Stimulated activated CD4-positive, alpha-beta T cell treated with anti-CD3 and anti-CD28 coated beads, Interleukin-4, amount 100 ng/mL, for 1 hour (primary cell): ENCODE measurements at places on chromosomes 5 and 9.

DNA sequence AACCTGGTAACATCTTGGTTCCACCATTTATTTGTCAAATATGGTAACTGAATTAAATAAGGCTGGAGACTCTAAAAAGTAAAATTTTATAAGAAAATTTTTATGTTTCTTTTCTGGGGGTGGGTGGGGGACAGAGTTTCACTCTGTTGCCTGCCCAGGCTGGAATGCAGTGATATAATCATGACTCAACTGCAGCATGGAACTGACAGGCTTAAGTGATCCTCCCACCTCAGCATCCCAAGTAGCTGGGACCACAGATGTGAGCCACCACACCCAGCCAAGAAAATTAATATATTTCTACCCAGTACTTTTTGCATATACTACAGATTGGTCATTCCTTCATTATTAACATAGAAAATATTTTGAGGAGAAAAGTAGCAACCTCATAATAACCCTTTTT is 216.9 kb downstream of the DEPDC1B start:
- DNase-seq, result no peak

GRCh38 chr9:134061688-134062371 is 6.0 kb downstream of the BRD3 start:
- no peak for DNase-seq

GRCh38 chr5:178149199-178149932 is 4.3 kb downstream of the NHP2 start:
- no peak for DNase-seq

- no peak for DNase-seq
Measured at GRCh38 chr9:72445306-72445995, 76.0 kb upstream of the TMC1 start.

DNA sequence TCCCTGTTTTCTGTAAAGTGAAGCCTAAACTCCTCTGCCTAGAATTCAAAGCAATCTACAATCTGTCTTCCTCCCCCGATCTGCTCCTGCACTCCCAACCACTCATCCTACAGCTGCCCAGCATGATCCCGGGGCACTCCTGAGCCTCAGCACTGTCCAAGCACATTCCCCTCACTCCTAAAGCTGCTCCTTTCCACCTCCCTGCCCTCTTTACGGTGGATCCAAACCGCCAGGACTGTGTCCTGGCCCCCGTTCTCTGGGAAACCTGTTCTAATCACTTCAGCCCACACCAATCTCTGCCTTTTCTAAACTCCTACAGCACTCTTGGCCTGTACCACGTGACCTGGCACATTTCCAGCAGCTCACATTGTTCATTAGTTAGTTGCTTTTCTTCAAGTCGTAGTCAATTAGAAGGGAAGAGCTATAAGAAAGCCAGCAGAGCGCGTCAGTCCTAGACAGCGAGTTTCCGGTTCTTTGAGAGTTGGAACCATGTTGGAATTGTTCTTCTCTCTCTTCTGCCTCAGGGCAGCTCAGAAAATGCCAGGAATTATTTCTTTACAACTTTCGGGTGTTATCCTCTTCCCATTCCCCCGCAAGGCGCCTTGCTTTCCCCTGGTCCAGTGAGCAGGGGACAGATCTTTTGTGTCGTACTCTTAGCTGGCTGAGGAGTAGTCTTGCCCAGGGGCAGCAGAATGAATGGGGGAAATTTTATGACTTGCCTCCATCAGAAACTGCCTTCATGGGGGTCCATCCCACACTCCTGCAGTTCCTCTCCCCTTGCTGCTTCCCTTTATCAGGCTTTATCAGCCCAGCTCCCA is 60.7 kb downstream of the NRG2 start:
- DNase-seq, result no peak

GRCh38 chr5:145230781-145231180 is 604.4 kb downstream of the PRELID2 start:
- DNase-seq, result no peak

- no peak for DNase-seq
Measured at GRCh38 chr5:138755084-138755748, 2.0 kb downstream of the CTNNA1 start.

GRCh38 chr9:91086657-91087461 is 274.9 kb downstream of the AUH start:
- DNase-seq, result no peak

DNA sequence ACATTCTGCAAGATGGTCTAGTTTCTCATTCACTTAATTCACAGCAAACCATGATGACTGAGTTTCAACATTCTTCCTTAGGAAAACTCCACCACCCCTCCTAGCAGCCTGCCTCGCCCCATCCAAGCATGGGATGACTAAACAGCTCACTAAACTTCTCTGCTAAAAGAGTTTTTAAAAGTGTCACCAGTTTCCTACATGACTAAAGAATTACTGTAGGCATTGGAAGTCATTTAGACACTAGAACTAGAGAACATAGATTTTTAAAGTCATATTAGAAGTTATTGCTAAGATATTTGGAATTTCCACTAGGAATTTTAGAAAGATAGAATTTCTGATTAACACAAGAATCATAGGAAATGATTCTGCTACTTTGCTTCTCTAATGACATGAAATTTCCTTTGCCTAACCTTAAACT is 5.5 kb upstream of the ESM1 start:
- no peak for DNase-seq

DNA sequence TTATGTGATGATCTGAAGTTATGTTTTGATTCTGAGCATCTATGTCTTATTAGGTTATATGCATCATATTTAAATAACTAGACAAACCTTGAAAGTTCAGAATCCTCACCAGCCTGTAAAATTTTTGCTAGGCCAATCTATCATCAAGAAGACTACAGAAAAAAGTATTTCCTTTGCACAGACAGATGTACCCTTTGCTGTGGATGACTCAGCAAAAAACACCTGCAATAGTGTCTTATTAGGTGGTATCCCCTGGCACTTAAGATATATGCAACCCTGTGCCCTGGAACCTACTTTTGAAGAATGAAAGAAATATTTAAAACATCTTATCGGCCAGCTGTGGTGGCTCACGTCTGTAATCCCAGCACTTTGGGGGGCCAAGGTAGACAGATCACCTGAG is 130.6 kb downstream of the SLF1 start:
- no peak for DNase-seq

- no peak for DNase-seq
Measured at GRCh38 chr5:113267361-113267900, 167.4 kb downstream of the TSSK1B start.

- peak; percentile 71 for DNase-seq
Measured at GRCh38 chr5:151078490-151079262, 2.2 kb downstream of the TNIP1 start.

DNA sequence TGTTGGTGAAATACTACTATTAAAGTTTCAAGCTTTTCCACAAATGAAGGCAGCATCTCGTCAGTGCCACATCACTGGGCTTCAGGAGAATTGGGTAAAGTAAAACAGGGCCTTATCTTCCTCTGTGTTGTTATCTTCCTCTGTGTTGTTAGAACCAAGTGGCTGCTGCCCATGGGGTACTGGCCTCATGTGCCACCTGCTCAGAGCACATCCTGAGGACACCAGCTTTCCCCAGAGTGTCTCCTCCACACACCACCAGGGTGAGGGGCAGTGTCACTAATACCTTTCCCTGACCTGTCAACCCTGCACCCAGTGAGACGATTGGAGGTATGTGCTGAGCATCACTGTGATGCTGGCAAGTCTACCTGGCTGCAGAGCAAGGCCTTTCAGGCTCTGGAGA is 499.9 kb downstream of the SEMA5A start:
- DNase-seq, result no peak

- no peak for DNase-seq
Measured at GRCh38 chr9:116589392-116590354, 97.4 kb upstream of the TRIM32 start.

DNA sequence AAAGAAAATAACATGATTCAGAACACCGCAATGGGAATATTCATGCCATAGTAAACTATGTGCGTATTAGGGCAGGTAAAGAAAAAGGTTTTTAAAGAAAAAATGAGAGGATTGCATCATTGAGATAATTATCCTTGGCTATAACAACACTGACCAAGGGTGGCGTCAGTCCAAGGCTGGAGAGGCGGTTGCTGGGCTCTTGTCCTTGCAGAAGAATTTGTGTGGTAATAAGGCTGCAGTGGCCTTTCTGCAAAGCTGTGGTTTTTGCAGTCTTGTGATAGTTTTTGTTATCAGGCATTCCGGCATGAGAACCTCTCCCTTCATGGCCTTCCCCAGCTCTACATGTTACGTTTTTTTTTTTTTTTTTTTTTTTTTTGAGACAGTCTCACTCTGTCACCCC is 14.0 kb downstream of the BOD1 start:
- DNase-seq, result no peak

DNA sequence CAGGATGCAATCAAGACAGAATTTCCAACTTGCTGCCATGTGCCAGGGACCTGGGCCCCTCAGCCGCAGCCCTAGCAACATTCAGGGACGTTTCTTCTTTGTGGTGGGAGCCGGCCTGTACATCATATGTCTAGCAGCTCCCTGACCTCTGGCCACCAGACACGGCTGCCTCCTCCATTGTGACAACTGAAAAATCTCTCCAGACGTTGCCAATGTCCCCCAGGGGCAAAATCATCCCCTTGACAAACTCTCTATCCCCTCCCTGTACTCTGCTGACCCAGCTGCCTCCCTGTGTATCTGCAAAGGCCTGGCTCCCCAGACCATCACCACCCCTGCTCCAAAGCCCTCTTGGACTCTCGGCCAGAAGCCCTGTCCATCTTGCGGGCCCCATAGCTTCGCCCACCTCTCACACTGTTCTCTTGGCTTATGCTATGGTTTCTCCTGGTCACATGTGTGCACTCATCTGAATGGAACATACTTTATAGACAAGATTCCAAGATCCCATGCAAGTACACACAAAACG is 40.8 kb downstream of the BICD2 start:
- DNase-seq, result no peak

DNA sequence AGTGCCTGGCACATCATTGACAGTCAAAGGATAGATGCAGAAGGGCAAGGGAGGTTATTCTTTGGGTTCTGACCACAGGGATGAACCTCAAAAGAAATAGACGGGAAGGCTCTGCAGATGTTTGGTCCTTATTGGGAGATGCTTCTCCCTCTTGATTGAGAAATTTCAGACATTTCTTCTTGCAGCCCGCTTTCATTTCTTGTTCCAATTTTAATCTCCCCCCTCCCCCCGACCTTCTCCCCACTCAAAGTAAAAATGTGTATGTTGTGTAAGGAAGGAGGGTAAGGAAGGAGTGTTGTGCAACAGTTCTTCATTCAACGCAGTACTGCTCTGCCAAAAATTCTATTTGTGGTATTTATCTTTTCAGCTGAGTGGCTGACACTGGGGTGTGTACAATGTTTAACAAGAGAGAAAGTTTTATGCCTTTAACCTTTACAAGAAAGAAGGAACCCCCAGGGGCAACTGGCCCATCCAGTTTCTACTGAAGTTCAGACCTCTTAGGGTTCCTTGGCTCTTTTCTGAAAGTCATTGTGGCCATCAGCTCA is 46.3 kb upstream of the TNFSF15 start:
- DNase-seq, result no peak

- no peak for DNase-seq
Measured at GRCh38 chr5:177312649-177313181, 1.0 kb upstream of the MXD3 start.

DNA sequence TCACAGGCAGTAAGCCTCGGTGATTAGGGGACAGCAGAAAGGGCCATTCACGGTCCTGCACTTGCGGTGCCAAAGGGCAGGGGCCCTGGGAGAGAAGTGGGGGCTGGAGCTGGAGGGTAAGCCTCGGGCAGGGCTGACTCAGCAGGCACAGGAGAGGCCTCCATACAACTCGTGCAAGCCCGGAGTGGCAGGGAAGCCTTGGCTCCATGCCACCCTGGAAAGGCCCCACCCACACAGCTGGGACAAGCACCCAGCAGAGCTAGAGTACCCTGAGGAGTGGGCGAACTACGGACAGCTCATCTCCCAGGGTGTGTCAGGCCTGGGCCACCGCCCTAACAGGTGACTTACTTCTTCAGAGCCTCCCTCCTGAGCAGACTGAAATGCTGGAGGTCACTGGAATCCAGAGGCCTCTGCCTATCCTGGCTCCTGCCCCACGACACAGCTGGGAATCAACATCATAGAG is 5.6 kb upstream of the CAMK2A start:
- DNase-seq, result no peak

DNA sequence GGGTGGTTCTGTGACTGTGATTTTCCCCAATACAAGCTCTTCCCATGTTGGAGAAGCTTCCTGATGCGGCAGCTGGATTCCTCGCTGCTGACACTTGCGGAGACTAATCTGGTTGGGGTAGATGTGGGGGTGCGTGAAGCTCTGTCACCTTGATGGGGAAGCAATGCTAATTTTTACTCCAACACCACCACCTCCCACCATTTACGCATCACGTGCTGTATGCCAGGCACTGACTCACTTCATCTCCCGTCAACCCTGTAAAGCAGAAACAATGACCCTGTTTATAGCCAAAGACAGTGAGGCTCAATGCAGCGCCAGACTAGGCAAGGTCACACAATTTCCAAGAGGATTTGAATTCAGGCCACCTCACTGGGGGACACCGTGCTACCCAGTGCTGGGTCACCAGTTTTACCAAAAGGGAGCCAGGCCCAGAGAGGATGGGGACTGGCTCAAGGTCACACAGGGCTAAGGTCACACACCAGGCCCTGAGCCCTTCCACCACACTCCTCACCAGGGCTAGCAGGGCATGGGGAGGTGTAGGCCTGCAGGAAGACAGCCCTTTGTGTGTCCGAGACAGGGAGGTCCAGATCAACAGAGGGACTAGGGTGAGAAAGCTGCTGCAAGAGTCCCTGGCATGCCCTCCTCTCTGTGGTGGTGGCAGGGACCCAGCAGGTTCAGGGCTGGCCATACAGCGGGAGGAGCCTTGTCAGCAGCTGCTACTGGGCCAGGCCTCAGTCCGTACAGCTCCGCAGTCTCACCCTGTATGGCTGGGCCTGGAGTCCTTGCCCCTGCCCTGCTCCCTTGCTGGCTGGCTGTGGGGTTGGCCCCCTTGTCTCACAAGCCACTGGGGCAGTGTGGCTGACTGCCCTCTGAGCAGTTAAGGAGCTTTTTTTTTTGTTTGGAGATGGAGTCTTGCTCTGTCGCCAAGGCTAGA is 3.3 kb downstream of the STKLD1 start:
- no peak for DNase-seq

DNA sequence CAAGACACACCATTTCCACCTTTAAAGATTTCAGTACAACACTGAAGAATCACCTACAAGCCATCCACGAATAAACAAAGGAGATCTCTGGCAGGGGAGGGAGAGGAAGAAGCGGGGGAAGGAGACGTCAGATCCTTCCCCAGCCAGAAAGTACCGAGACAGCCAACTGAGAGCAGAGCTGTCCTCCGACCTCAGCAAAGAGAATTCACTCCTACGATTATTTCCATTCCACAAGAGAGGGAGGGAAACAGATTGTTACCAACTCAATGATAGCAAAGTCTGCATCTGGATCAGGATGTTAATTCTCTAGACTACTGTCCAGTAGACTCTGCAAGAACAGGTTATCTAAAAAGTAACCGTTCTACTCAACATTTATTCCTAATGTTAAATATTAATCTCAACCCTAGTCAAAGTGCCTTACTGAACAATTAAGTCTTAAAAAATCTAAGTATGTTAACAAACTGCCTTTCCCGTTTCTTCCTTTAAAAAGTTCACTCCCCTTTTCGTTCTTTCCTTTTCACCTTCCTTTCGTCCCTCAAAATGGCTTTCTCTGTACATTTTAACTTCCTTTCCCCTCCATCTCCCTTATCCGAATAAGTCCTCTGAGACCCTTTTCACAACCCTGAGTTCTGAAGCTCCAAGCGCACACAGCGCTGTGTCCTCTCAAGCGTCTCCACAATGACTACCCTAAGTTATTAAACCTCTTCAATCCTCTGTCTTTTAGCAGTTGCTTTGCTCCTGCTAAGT is 1.4 kb downstream of the CHD1 start:
- peak; percentile 48 for DNase-seq

GRCh38 chr5:66870708-66871107 is 274.5 kb downstream of the MAST4 start:
- DNase-seq, result no peak

GRCh38 chr9:107487521-107488374 is 1.8 kb downstream of the KLF4 start:
- DNase-seq, result peak; percentile 9
